ENCODE measurements at places on chromosomes 1 and 21.

DNA sequence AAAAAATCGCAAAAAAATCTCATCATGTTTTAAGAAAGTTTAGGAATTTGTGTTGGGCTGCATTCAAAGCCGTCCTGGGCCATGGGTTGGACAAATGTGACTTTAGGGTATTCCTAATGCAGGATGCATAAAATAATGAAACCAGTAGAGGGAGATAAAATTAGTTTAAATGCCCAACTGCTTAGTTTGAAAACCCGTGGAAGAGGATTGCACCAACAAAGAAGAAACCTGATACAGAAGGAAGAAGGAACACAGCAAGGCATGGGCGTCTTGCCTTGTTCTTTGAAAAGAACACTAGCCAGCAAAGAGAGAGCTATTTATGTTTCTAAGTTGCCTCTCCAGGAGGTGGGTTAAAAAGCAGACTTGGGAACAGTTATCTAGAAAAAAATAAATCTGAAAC lies 37.9 kb downstream of the WDR3 start:
- no peak for DNase-seq

DNA sequence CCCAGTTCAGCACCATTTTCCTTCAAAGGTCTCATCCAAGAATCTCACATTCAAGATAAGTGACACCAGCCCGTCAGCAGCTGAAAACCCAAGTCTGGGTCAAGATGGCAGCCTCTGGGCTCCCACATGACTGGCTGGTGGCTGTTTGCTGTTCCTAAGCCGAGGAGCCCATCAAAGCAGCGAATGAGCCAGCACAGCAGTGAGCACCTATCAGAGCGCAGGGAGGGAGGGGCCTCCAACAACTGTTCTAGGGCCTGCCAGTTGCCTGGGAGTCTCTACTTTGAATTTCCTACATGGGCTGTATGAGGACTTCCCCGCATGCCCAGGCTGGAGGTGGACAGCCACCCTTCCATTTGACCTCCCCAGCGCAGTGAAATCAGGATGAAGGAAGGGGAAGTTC lies 102.7 kb downstream of the ADARB1 start:
- no peak for DNase-seq

DNA sequence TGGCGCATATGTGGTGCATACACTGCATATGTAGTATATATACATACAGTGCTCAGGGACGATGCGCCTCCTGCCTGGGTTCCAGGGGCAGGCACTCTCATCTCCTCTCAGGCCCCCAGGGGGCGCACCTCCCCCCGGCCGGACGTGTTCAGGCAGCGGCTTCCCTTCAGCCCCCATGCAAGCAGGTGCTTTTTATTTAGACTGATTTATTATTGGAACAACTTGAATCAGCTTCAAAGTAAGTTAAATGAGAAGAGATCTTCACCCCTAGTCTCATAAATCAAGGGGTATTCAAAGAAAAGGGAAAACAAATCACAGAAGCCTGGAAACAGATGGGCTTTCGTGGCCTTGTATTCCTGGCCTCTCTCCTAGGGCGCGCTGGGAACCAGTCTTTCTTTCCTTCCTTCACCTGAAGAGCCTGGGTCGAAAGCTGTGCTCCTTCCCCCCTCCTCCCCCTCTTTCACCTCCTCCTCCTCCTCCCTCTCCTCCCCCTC lies 64.6 kb downstream of the UBIAD1 start:
- peak; percentile 40 for DNase-seq

GRCh38 chr1:235885655-235886262 lies 19.1 kb upstream of the LYST start:
- DNase-seq, result no peak

DNA sequence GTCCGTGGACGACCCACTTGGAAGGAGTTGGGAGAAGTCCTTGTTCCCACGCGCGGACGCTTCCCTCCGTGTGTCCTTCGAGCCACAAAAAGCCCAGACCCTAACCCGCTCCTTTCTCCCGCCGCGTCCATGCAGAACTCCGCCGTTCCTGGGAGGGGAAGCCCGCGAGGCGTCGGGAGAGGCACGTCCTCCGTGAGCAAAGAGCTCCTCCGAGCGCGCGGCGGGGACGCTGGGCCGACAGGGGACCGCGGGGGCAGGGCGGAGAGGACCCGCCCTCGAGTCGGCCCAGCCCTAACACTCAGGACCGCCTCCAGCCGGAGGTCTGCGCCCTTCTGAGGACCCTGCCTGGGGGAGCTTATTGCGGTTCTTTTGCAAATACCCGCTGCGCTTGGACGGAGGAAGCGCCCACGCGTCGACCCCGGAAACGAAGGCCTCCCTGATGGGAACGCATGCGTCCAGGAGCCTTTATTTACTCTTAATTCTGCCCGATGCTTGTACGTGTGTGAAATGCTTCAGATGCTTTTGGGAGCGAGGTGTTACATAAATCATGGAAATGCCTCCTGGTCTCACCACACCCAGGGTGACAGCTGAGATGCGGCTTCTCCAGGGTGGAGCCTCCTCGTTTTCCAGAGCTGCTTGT lies 32.4 kb downstream of the PRMT2 start:
- DNase-seq, result no peak

DNA sequence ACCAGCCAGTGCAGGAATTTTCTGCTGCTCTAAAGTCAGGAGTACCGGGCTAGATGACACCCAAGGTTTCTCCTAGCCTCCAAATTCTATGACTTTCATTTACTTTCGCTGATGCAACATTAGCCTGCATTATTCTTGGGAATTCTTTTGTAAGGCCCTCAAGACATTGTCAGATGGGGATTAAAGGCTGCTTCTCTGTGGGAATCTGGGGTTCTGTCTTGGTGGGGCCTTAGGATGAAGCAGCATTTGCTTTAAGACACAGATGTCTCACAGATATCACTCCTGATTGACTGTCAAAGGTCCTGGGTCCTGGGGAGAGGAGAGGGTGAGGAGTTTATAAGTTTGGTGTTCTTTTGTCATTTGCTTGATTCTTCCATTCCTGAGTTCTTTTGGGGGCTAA lies 11.6 kb downstream of the PKP1 start:
- no peak for DNase-seq

- DNase-seq, result no peak
These were observed 2.5 kb downstream of the SLC25A44 start for GRCh38 chr1:156196445-156196844.

DNA sequence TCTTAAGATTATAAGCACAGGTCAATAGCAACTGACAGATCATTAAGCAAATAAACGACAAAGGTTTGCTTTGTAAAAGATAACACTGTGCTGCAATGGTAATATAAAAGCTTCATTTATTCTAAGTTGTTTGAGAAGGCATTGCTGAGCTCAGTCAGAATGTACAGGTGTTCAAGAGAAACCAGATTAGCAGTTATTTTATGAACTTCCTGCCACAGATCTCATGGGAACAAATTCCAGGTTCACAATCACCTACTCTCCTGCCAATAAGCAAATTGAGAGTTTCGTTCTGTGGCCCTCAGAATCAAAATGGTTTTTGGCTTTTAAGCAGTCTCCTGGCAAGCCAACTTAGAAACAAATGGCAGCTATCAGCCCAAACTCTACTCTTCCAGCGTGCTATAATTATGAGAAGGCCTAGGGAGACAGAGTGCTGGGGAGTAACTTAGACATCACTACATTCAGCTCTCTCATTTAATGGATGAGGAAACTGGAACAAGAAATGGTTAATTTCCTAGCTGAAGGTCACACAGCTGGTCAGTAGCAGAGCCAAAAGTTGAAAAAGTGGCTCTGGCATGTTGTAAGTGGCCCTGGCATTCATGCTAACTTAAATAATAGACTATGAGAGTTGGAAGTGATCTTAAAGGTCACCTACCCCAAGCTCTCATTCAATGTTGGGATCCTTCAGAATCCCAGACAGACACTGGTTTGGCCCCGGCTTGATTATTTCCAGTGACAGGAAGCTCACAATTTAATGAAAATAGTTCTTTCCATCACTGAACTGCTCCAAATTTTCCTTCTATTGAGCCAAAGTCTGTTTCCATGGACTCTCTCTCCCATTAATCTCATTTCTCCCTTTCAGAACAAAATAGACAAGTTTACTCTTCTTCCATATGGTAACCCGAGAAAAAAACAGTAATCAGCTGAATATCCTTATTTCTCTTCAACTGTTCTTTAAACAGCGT lies 82.6 kb upstream of the EDEM3 start:
- DNase-seq, result no peak

- DNase-seq, result no peak
These were observed 39.3 kb downstream of the PLEKHA6 start for GRCh38 chr1:204320382-204320804.

- no peak for DNase-seq
These were observed 10.1 kb downstream of the ZC3H12A start for GRCh38 chr1:37484325-37485051.

DNA sequence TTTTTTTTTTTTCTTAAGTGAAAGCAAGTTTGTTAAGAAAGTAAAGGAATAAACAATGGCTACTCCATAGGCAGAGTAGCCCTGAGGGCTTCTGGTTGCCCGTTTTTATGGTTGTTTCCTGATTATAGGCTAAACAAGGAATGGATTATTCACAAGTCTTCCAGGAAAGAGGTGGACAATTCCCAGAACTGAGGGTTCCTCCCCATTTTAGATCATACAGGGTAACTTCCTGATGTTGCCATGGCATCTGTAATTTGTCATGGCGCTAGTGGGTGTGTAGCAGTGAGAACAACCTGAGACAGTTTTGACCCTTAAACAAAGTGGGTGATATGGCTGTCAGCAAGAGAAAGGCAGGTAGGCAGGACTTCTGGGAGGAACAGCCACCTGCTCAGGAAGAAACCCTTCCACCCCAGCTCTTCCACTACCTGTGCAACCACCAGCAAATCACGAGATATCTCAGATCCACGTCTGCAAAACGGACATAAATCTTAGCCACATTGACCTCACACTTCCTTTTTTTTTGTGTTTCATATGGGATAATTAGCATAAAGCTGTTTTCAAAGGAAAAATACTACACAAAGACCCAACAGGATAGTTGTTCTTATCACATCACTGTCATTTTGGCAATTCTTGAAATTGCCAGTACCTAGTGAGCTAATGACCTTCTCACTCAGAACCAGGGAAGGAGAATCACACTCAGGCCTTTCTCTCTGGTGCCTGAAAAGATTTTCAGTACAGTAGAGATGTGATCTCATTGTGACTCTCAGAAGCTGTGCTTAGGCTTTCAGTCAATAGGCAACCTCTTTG lies 34.8 kb upstream of the DUSP10 start:
- no peak for DNase-seq

DNA sequence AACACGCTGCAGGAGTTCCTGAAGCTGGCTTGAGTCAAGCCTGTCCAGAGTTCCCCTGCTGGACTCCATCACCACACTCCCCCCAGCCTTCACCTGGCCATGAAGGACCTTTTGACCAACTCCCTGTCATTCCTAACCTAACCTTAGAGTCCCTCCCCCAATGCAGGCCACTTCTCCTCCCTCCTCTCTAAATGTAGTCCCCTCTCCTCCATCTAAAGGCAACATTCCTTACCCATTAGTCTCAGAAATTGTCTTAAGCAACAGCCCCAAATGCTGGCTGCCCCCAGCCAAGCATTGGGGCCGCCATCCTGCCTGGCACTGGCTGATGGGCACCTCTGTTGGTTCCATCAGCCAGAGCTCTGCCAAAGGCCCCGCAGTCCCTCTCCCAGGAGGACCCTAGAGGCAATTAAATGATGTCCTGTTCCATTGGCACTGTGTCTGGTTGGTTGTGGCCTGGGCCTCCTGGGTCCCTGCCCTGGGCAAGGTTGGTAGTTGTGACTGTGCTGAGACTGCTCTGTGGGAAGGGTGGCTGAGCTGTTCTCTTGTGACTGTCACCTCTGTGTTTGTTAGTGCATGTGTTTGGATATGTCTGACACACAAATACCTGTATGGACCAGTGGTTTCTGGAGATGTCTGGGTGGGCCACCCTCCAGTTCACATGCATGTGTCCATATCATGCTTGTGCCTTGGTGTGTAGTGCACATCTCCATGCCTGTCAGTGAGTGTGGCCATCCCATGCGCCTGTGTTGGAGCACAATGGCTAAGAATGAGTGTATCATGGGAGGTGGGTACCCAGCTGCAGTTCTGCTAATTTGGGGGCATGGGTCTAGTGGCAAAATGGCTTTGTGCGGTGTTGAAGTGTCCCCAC lies 1.4 kb downstream of the SH3BGRL3 start:
- DNase-seq, result no peak

GRCh38 chr1:233904633-233905415 lies at the start of gene SLC35F3:
TSS of gene SLC35F3 (plus strand) at chr1:233904676.
- peak; percentile 13 for DNase-seq

DNA sequence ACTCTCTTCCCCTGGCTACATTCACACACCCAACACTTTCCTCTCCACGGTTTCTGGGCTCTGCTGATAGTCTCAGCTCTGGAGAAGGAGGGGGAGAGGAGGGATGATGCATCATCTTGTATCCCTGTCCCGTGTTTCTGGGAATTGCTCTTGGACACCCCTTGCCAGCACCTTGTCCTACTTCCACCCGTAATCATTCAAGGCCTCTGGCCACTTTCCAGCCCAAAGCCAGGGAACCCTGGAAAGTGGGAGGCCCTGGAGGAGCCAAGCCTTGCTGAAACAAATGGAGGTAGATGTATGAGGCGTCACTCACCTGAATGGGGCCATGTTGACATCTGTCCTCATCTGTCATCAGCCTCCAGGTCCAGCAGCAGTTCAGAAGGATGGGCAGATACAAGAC lies 4.4 kb downstream of the PLEKHO1 start:
- no peak for DNase-seq

Measured in transverse colon (tissue), 4 donors.